CD8-positive, alpha-beta T cell (primary cell): ENCODE measurements at places on chromosomes 2 and 18.

GRCh38 chr2:86414996-86415395 is 26.2 kb upstream of the KDM3A start:
- no peak for DNase-seq

DNA sequence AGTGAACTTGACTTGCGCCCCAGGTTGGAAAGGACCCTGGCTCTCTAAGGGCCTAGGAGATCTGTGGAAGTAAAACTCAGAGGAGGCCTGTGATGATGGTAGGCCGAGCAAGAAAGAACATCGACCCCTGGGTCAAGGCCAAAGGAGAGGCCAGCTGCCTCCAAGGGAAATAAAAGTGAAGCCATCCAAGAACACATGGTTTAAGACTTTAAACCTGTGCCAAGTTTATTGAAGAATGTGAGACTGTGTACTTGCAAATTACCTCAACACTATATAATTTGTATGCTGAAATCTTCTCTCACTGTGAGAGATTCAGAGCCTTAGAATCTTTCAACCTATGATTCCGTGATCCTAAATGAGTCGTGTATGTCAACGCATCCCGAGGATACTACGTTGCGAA is 40.7 kb upstream of the COBLL1 start:
- no peak for DNase-seq

DNA sequence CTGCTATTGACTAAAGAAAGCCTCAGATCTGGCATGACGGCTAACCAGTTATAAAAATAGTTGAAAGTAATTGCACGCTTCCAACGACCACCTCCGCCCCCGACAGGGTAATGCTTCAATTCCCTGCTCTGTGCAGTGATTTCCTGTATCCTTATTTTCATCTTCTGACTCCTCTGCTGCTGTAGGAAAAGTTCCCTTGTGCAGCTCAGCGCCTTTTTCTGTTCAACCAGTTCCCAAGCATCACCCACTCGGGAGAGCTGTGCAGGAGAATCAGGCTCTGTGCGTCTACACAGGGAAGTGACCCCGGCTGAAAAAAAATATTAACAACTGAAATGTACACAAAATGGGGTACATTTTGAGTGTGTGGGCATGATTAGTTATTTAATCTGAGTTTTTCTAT is 91.3 kb upstream of the COPS8 start:
- DNase-seq, result no peak

DNA sequence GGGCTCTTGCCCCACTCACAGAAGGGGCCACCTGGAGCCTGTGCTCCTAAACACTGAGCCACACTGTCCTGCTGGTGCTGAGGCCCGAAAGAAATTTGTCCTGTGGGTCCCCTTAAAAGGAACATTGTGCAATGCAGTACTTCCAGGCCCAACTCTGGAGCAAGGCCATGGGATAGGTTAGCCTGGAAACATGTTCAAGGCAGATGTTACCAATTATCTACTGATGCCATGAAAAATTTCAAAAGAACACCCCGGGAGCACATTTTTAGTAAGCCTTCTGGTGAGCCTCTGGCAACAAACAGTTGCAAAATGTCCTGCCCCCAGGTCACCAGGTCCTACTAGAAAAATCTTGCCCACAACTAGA is 12.3 kb upstream of the PTMA start:
- DNase-seq, result no peak

- DNase-seq, result no peak
These were observed 2.8 kb downstream of the MFSD2B start for GRCh38 chr2:24012521-24013188.

- DNase-seq, result no peak
These were observed 6.2 kb downstream of the COPS9 start for GRCh38 chr2:240129731-240130392.

- DNase-seq, result no peak
These were observed 152.6 kb upstream of the TTC39C start for GRCh38 chr18:23861805-23862470.

- DNase-seq, result no peak
These were observed 37.5 kb downstream of the NR4A2 start for GRCh38 chr2:156294945-156295580.

DNA sequence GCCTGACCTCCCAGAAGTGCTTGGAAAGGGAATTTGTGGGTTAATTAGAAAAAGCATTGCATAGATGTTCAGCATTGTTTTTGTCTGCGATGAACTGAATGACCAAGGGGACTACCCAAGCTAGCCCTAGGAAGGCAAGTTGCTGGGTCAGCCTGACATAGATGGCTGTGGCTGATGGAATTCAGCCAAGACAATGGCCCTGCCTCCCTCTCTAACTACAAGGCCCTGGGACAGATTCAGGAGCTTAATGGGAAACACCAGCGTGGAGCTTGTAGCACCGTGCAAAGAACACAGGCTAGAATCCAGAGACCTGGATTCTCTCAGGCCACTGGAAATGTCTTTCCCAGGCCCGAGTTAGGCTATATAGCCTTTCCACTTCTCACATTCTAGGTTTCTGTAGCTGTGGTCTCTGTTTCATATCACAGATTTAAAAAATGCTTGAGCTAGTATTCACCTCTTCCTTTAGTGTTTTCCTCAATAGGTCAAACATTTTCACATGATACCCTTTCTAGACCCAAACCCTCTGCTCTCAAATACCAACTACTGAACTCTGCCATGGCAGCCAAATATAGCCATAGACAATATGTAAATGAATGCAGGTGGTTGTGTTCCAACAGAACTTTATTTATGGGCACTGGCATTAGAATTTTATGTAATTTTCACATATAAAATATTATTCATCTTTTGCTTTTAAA is 294.3 kb upstream of the MEX3C start:
- DNase-seq, result no peak

DNA sequence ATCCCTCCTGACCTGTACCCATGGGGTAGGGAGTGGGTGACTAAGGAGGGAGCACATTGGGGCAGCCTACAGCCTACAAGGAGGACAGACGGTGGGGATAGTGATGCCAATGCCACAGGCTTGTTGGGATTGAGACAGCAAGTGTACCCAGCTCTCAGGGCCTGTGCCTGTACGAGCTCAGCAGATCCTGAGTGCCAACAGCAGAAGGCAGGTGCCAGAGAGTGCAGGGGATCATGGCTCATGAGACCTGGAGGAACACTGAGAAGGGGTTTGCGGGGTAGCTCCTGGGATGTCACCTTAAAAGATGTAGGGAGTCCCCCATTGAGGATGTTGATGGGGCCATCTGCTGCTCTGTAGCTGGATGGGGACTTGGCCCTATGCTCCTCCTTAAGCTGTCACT is 10.3 kb upstream of the SNED1 start:
- no peak for DNase-seq

GRCh38 chr2:183207110-183207509 is 82.9 kb downstream of the NUP35 start:
- no peak for DNase-seq

- no peak for DNase-seq
These were observed 31.2 kb downstream of the FTCDNL1 start for GRCh38 chr2:199819746-199820145.

GRCh38 chr18:24465486-24465885 is 5.0 kb downstream of the HRH4 start:
- DNase-seq, result no peak

GRCh38 chr2:114384441-114384840 is 58.0 kb upstream of the DPP10 start:
- DNase-seq, result no peak

DNA sequence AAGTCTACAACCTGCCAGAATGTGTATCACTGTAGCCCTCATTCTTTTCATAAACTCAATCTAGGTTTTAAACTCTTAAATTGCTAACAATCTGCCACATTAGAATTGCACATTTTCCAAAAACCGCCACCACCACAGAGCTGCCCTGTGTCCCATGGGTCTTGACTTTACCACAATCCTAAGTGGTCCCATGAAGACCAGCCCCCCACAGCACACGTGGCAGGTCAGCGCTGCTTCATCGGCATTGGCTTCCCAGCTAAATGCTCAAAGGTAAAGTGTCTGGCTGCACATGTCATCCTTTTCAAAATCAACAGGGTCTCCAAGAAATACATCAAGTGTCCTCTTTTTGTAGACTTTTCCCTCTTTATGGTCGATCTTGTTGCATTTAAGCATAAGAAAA is 2.4 kb downstream of the TBC1D8 start:
- no peak for DNase-seq

- no peak for DNase-seq
These were observed 49.6 kb upstream of the ZNF638 start for GRCh38 chr2:71281950-71282349.

- DNase-seq, result no peak
These were observed 1089.4 kb upstream of the SLC39A10 start for GRCh38 chr2:194567661-194568017.

DNA sequence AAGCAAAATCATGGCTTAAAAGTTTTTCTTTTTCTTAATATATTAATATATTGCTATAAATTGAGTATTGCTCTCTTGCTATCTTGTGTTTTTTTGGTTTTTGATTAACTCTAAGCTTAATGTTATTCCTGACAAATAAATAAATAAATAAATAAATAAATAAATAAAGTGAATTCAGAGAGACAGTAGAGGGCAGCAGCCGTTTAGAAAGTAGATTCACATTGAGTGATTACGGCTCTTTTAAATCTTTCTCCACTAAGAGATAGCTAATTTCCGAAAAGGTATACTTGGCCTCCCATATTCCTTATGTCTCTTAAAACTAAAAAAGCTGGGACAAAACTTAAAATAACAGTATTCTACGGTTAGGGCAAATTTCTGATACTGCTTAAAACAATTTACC is 34.3 kb downstream of the MSH2 start:
- no peak for DNase-seq

GRCh38 chr2:224723586-224724217 is 7.5 kb upstream of the CCDC195 start:
- DNase-seq, result no peak

DNA sequence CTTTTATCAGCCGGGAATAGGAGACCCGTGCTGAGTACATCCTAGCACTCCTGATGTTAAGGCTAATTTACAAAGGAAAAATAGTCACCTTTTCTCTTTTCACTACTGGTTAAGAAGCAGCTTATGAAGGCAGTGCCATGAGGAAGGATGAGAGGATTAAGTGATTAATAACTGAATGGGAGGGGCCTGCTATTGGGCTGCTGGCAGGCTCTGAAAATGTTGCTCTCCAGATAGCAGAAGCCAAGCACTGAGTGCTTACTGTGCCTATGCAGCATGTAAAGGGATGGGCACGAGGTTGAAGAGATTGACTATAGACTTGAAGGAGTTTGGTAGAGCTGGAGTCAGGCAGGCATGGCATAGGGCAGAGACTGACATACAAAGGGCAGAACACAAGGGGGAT is 282.4 kb upstream of the THSD7B start:
- DNase-seq, result no peak

GRCh38 chr18:8735274-8735673 is 29.9 kb downstream of the MTCL1 start:
- DNase-seq, result no peak

DNA sequence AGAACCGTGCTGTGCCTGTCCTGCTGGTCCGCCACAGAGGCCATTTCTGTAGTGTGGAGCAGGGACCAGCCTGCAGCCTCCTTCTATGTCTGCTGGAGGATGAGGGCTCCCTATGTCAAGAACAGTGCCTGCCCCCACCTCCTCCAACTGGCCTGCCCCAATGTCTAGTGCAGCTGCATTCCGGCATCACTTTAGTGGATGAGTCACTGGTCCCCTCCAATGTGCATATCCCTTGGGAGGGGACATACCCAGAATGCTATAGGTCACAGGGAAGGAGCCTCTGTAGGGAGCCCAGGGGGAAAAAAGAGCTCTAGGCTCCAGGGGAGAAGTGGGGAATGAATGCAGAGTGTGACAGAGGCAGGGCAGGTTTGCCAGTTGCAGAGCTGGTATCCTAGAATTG is 219.6 kb downstream of the CELF4 start:
- DNase-seq, result no peak

DNA sequence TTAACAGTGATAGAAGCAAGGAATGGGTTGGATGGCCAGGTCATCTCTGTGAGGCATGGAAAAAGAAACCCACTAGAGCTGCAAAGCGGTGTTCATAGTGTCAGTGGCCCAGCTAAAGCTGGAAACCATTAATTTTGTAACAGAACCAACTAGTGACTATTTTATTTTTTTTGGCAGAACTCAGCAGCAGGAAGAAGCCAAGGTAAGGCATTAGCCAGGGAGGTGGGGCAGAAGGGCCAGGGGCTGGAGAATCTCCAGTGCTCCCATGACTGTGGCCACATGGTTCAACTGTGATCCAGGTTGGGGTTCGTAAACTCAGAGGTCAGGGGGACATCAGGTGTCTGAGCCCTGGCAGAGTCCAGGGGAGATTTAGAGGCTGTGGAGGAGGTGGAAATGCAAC is 25.9 kb upstream of the YES1 start:
- DNase-seq, result no peak

- DNase-seq, result no peak
These were observed 256.2 kb upstream of the CDH20 start for GRCh38 chr18:61076986-61077385.

- no peak for DNase-seq
These were observed 927.8 kb downstream of the SUCLG1 start for GRCh38 chr2:83531206-83531826.

GRCh38 chr2:235542733-235543127 is 48.9 kb downstream of the AGAP1 start:
- DNase-seq, result no peak

GRCh38 chr18:24168496-24168895 is 29.6 kb downstream of the CABYR start:
- no peak for DNase-seq
